ENCODE measurements at places on chromosomes 2 and 18.

- DNase-seq = no peak
These were observed 98.2 kb upstream of the CTDP1 start for GRCh38 chr18:79581406-79581805.

DNA sequence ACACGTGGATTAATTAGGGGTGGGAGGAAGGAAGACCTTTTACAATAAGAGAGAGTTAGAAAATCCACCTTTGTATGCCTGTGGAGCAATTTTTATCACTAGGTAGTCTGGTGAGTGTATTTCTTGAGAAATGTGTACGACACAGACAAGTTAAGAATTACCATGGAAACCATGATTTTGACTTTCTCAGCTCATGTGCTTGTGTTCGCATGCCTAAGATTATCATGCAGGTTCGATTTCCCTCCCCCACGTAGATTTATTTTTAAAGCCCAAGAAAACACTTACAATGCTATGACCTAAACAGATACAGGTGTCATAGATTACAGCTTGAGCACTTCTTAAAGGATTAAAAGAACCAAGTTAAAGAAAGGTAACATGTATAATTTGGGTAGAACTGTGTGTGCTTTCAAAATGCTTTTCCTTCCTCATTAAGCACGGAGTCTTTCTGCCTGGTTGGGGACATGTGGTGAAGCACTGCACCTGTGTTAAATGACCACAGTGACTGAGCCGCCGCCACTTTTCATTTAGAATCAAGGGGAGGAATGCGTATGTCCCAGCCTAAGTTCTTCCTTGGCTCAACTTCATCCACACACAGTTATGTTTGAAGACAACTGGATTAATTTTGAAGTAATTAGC lies 16.6 kb downstream of the SERTAD2 start:
- DNase-seq = no peak

- DNase-seq = no peak
These were observed 292.2 kb downstream of the AFF3 start for GRCh38 chr2:99850084-99850710.

DNA sequence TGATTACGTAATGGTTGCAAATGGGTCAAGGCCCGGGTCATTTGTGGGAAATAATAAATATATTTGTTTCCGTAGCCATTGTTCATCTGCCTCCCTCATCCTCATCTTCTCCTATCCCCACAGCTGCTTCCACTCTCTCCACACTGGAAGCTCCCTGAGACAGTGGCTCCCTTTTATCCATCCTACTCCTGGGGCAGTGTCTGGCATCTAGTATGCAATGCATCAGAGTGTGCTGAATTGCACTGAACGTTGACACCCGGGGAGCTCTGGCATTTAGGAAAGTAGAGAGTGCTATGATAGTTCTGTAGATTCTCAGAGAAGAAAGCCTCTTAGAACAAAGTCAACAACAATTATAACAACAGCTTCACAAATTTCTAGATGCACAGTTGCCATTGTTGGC lies 45.5 kb upstream of the NAB1 start:
- no peak for DNase-seq

DNA sequence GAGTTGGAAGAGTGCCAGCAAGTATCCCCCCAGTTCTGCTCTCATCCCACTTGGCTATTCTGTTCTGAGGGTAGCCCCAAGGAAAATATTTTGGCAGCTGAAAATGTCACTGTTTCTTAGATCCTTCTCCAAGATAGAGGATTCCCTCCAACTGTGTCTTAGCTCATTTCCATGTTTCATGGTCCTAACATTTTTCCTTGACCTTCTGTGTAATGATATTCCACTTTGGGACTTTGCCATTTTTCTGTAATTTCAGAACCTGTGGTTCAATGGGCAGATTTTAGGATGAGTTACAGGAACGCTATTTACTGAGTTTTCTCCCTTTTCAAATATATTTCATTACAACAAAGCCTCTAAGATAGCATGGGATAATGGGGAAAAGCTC lies 34.7 kb downstream of the NHEJ1 start:
- DNase-seq = no peak
